ENCODE measurements at places on chromosomes 5 and 9.

- no peak for DNase-seq
Measured at GRCh38 chr5:35618304-35618636, 607 bp downstream of the SPEF2 start.

GRCh38 chr5:87210743-87211142 lies 56.9 kb upstream of the RASA1 start:
- DNase-seq = no peak

GRCh38 chr5:32585122-32585445 lies 273 bp upstream of the SUB1 start:
- DNase-seq = no peak

- no peak for DNase-seq
Measured at GRCh38 chr9:68489646-68490045, 51.0 kb downstream of the TMEM252 start.

DNA sequence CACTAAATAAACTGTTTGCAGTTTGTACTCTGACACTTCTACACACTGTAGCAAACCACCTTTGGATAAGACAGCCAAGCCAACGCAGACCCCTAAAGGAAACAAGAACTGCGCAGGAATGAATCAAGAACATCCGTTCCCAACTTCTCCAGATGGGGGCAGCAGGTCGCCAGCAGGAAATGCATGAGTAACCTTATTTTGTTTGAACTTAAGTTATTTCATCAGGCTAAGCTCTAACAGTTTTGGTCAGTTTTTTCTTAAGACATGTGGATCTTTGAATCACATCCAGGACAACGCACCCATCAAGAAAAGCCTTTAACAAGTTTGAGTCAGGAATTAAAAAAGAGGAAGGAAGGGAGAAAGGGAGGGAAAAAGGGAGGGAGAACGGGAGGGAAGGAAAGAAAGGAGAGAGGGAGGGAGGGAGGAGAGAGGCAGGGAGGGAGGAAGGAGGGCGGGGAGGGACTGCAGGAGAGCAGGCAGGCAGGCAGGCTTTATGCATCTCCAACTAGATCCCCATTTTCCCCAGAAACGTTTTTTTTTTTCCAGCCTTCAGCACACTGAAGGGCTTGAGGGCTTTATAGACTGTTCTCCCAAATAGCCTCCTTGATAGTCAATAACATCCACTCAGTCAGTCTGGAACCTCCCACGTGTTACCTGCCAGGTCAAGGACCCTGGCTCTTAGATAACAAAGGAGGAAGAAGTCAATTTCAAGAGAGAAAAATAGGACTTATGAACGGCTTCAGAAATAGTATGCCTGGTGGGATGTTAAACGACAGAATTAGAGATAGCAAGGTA lies 22.2 kb downstream of the BHMT start:
- DNase-seq = peak; percentile 50

DNA sequence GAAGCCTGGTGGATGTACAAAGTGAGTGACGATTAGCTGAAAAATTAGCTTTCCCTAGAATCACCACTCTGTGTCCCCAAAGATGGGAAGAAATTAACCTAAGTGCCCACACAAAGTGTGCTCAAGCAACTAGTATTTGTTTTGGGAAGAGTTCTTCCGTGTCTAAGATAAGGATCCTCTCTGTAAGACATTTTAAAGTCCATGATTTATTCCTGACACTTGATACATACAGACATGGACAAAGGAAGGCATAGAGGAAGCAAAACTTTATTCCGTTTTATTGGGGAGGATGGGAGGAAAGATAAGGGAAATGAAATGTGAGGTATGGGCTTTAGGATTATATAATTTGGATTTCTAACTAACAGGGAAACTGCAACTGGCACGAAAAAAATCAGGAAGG lies 1772.6 kb downstream of the EFNA5 start:
- DNase-seq = no peak

DNA sequence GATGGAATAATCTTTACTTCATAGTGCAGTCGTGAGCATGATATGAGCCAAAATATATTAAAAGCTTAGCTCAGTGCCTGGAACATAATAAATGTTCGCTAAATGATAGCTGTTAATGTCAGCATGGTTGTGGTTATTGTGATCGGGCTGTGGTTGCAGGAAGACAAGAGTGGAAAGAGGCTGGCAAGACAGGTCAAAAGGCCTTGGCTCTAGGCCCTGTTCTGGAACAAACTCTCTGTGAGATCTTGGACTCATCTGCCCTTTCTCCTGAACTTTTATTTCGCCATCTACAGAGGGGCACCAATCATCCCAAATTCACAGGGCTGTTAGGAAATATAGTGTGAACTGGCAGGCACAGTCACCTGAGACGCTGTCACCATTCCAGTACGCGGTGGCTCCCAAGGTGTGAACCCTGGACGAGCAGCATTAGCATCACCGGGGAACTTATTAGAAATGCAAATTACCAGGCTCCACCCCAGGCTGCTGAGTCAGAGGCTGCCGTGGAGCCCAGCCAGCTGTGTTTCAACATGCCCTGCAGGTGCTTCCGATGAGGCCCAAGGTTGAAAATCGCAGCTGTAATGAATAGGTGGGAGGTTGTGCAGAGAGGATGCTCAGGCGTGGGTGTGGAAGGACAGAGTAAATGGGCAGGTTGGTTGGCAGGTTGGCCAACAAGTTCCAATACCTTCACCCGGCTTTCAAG lies 50.2 kb upstream of the SAP30L start:
- no peak for DNase-seq

DNA sequence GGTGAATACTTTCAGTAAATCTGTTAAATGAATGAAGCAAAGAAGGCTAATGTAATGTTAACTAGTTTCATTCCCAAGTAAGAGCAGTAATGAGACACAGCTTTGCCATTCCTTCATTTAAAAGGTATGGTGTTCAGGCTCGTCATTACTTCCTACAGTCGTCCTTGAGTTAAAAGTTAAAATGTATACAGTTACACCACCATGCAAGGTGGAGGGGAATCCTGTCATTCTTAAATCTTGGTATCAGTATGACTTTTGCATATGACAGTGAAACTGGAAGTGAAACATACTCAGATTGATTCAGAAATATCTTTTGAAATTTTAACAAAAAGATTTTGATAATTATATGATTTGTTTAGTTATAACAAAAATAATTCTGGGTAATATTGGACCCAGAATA lies 25.9 kb downstream of the MTRR start:
- DNase-seq = no peak

- no peak for DNase-seq
Measured at GRCh38 chr5:82446809-82447208, 168.7 kb upstream of the RPS23 start.

- DNase-seq = peak; percentile 39
Measured at GRCh38 chr9:98790842-98791607, 5.3 kb downstream of the ANKS6 start.
